Stimulated activated CD4-positive, alpha-beta T cell treated with anti-CD3 and anti-CD28 coated beads, Interleukin-12 subunit alpha, Interleukin-12 subunit beta, amount 100 ng/mL, for 24 hours (primary cell): ENCODE measurements at places on chromosomes 11 and 22.

DNA sequence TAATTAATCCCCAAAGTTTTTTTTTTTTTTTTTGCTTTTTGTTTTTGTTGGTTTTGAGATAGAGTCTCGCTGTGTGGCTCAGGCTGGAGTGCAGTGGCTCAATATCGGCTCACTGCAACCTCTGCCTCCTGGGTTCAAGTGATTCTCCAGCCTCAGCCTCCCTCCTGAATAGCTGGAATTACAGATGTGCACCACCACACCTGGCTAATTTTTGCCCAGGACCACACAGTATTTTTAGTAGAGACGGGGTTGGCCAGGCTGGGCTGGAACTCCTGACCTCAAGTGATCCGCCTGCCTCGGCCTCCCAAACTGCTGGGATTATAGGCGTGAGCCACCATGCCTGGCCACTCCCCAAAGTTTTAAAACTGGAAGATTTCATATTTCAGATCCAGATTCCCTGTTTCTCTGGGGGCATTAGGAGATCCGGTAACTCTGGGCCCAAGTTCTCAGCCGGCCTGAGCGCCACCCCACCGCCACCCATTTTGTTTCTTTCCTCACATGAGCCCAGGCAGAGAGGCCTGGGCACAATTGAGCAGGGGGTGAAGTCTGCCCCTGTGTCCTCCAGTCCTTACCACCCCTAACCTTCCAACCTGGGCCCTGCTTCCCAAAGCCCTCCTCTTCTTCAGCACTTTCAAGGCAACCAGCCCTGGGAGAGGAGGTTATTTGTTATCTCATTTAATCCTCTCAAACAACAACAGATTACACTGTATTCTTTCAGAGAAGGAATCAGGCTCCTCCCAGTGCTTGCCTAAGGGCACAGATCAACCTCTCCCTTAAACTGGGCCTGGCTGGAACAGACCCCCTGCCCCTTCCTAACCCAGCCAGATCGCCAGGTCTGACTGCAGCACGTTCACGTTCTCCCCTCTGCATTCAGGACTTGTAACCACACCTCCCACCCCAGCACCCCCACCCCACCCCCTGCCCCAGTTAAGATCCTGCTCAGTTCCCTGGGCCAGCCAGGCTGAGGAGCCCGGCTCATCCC lies 1.9 kb upstream of the CSNK1E start:
- no peak for DNase-seq

- DNase-seq, result peak; percentile 82
Observed at GRCh38 chr22:44735518-44736428, 16.6 kb upstream of the ARHGAP8 start.

DNA sequence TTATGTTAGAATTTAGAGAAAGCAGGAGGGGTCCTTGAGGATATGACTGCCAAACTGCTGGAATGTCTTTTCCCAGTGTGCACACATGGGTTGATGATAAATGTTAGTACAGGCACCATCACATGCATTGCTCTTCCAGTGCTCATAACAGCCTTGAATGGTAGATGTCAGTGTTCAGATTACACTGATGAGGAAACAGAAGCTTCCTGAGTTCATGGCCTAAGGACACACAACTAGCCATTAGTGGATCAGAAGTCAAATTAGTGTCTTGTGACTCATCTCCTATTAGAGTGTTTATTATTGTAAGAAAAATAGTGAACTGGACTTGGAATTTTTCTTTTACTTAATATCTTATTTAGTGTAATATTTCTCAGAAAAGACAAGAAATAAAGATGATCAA lies 241.5 kb downstream of the DDX10 start:
- no peak for DNase-seq

DNA sequence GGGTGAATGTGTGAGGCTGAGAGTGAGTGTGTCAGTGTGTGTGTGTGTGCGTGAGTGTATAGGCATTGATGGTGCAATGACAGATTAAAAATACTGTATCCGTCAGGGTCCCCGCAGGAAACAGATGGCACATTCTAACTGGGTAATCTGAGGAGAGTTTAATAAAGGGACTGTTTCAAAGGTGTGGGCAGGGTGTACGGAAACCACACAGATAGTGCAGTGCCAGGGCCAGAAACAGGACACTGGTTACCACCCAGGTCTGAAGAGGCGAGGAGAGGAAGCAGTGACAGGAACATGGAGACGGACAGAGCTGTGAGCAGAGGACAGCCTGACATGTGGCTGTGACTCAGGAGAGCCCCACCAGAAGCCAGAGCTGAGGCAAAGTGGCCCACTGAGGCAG lies 16.5 kb downstream of the P2RX3 start:
- no peak for DNase-seq

- DNase-seq, result no peak
Observed at GRCh38 chr22:40567106-40567505, 69.4 kb downstream of the MRTFA start.

- no peak for DNase-seq
Observed at GRCh38 chr11:2883979-2884815, 1.4 kb downstream of the CDKN1C start.

- no peak for DNase-seq
Observed at GRCh38 chr11:102289592-102289991, 27.7 kb upstream of the BIRC3 start.

DNA sequence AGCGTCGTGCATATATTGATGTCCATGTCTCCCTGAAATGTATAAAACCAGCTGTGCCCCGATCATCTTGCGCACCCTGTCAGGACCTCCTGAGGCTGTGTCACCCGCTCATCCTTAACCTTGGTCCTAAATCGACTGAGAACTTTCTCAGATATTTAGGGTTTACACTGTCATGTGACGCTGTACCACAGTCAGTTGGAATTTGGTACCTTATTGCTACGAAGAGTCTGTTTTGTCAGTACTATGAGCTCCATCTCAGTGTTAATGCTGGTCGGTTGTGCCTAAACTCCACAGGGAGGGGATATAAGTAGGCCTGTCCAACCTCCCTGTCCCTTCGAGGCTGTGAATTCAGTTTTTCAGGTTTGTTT lies 1.8 kb upstream of the IFITM2 start:
- no peak for DNase-seq

DNA sequence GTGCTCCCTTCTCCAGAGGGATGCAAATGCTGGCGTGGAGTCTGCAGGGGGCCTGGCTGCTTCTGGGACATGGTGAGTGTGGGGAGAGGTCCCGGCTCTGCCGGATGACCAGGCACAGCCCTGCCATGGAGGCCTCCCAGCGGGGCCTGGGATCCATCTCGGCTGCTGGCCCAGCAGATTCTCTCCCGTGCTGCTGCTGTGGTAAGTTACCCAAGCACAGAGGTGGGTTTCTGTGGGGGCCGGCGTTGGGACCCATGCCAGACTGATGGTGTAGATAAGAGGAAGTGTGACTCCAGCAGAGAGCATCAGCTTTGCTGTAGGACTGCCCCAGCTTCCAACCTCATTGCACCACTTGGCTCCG lies 147.5 kb upstream of the B3GAT1 start:
- no peak for DNase-seq

GRCh38 chr22:20156611-20157429 lies 6.0 kb upstream of the CCDC188 start:
- DNase-seq, result peak; percentile 79

- DNase-seq, result no peak
Observed at GRCh38 chr22:46958191-46958590, 195.7 kb downstream of the TBC1D22A start.

DNA sequence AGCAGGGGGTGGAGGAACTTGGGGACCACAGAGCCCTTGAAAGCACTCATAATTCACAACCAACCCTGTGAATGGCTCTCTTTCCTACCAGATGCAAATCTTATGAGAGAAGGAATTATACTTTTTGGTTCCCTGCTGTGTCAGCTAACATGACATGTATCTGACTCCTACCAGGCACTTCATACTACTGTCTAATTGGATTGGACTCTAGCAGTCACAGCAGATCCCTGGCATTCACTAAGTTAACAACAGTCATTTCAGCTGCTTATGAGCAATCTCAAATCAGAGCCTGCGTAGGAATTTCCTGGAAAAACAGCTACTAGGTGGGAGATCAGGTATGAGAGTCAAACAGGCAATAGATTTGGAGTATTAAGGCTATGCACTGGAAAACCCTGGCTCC lies 11.1 kb upstream of the ENDOD1 start:
- DNase-seq, result no peak

- peak; percentile 55 for DNase-seq
Observed at GRCh38 chr11:131668500-131669400, 298.3 kb downstream of the NTM start.

DNA sequence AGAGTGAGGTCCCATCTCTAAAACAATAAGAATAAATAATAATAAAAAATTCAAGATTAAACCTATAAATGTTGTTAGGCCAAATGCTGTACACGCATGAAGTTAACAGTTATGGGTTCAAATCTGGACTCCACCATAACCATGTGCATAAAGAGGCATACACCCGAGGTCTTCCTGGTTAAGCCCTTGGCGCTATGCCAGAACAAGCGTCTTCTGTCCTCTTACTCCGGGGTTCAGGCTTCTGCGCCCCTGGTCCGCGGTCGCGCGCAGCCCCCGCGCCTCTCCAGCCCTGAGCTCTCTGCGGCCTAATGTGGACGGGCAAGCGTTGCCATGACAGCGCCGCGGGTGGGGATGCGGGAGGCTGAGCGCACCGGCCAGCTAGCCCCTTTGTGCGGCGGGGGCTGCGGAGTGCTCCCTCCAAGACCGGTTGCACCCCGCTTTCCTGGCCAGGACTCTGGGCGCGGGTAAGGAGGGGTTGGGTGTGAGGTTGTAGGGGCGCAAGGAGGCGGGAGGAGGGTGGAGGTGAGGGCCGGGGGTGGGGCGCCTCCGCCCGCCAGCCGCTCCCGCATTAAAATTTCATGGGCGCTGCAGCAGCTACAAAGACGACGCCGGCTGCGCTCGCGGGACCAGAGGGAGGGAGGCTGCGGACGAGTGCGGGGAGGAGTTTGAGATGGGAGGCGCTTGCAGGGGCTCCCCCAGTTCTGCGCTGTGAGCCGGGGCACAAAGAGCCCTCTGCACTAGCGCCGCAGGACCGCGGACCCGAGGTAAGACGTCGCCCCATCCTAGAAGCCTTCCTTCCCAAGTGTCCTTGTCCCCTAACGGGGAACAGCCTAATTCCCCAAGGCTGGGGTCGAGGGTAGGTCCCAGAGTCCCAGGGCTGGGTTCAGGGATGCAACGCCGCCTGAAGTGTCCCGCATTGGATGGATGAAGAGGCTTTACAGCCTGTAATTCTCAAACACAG lies at the start of gene MIAT:
MIAT (plus strand) TSS at position 698 of the 961 bp plus-strand sequence.
- DNase-seq, result no peak

DNA sequence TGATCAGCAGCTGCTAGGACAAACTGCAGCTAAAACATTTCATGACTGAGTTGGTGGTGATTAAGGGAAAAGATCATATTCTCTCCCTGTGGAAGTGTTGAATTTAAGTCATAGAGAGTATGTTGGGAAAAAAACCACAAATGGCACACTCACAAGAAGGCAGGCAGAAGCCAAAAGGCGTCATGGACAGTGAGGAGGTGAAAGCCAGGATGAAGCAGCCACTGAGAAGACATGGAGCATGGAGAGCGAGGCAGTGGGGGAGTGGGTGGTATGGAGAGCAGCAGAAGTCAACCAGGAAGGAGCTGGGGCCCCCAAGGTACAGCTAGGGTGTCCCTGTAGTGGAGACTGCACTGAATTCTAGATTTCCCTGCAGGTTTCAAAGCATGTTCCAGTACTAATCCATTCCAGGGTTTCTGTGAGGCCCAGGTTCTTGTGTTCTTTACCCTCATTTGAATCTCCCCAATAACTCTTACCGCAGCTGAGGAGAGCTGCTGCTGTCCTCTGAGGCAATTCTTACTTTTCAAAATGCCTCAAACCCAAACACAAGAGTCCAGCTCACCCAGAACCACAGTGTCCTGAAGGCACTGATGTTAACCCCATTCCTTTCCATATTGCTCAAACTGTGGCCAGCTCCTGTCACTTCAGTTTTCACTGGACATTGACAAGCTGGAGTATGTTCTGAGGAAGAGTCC lies 191.8 kb upstream of the E2F8 start:
- no peak for DNase-seq

- no peak for DNase-seq
Observed at GRCh38 chr11:3090096-3090901, 33.1 kb upstream of the CARS1 start.

GRCh38 chr11:70783356-70783755 lies 385.0 kb downstream of the CTTN start:
- DNase-seq, result no peak

- no peak for DNase-seq
Observed at GRCh38 chr11:43992834-43993637, 50.6 kb downstream of the C11orf96 start.

DNA sequence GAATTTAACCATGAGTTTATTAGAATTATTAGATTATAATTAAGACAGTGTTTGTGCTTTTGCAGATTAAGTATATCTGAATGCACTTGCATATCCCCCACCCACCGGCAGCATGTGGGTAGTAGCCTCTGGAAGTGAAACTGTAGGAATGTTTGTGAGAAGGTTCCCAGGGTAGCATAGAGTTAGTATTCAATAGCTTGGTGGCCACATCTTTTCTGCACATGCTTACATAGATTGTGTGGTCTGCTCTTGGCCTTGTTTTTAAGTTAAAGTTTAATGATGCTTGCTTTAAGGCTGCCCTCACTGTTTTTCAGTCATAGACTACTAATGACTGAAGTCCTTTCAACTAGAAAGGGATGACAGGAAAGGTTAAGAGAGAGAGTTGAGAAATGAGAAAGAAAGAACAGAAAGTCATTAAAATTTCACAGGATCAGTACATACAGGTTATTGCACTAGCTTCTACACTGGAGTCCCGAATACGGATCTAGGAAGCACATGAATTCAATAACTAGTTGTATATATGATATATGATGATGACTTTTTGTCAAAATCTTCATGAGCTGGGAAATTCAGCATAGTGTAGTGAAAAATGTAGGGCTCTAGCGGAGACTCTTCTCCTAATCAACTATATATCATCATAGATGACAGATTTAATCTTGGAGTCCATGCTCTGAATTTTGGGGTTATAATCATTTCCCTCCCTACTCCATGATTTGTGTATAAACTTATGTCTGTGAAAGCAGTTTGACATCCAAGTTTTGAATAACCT lies 137.1 kb downstream of the ARHGAP42 start:
- DNase-seq, result no peak

DNA sequence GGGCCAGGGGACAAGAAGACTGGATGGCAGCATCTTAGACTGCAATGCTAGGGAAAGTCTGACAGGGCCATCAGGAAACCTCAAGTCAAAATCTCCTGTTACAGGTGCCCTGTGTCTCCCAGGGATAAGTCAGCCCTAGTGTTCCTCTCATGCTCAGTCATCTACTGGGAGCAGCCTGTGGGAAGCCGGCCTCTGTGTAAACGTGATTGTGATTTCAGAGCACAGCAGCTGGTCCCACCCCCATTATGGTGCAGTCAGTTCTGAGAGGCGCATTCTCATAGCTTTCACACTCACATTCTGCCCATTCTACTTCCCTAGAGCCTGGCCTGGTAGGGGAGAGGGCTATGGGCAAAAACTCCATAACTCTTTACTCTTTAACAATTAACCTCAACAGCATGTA lies 7.2 kb upstream of the SLN start:
- DNase-seq, result no peak

GRCh38 chr11:100354736-100355135 lies 332.4 kb upstream of the ARHGAP42 start:
- DNase-seq, result no peak

GRCh38 chr22:26588729-26589366 lies 1.1 kb downstream of the TPST2 start:
- DNase-seq, result no peak

- DNase-seq, result no peak
Observed at GRCh38 chr11:93494357-93494756, 48.8 kb downstream of the SMCO4 start.
